ENCODE measurements at places on chromosomes 5 and 9. TPM values are rescaled to one million over a fixed set of nuclear protein-coding genes. Genes with fewer than 3 reads are reported as not detected.

SPATA31C1 gene
- total RNA-seq = not detected

LRRC70 gene
- total RNA-seq = 1.2 TPM

OR1Q1 gene
- total RNA-seq = 0.81 TPM

RANBP17 gene
- total RNA-seq = 10.6 TPM

FAM240B gene
- not detected for total RNA-seq

MYOT gene
- total RNA-seq = not detected

CCDC152 gene
- 3.4 TPM for total RNA-seq

DCANP1 gene
- total RNA-seq = not detected

TAF1L gene
- total RNA-seq = not detected

STING1 gene
- total RNA-seq = 42.1 TPM

CSF2 gene
- not detected for total RNA-seq

RORB gene
- 22.0 TPM for total RNA-seq

PKD2L2 gene
- not detected for total RNA-seq

LTC4S gene
- 1.5 TPM for total RNA-seq

BTNL8 gene
- total RNA-seq = not detected

INSL4 gene
- not detected for total RNA-seq

GFPT2 gene
- total RNA-seq = 54.4 TPM

DDX4 gene
- total RNA-seq = not detected

PRDM9 gene
- not detected for total RNA-seq

SPOCK1 gene
- 174 TPM for total RNA-seq

WDR38 gene
- not detected for total RNA-seq

IFNA2 gene
- total RNA-seq = not detected

SERF1A gene
- 5.2 TPM for total RNA-seq

NSG2 gene
- not detected for total RNA-seq

SPZ1 gene
- not detected for total RNA-seq

ORM2 gene
- not detected for total RNA-seq

ZFP37 gene
- 3.6 TPM for total RNA-seq

EDIL3 gene
- total RNA-seq = 48.1 TPM

PCAT7 gene
- total RNA-seq = 0.09 TPM

S1PR3 gene
- total RNA-seq = 12.8 TPM

TUBB4B gene
- 195 TPM for total RNA-seq

PCDHGA7 gene
- 8.4 TPM for total RNA-seq

HSPB3 gene
- total RNA-seq = not detected

C9orf153 gene
- 0.45 TPM for total RNA-seq

PDCD1LG2 gene
- 10.9 TPM for total RNA-seq

ADGRD2 gene
- not detected for total RNA-seq

FGF1 gene
- 1.2 TPM for total RNA-seq

KCNV2 gene
- total RNA-seq = not detected

Data from fibroblast of the aortic adventitia (primary cell).